ENCODE measurements at places on chromosomes 1 and 21.

- DNase-seq = no peak
Measured at GRCh38 chr1:108886292-108886691, 9.5 kb downstream of the GPSM2 start.

DNA sequence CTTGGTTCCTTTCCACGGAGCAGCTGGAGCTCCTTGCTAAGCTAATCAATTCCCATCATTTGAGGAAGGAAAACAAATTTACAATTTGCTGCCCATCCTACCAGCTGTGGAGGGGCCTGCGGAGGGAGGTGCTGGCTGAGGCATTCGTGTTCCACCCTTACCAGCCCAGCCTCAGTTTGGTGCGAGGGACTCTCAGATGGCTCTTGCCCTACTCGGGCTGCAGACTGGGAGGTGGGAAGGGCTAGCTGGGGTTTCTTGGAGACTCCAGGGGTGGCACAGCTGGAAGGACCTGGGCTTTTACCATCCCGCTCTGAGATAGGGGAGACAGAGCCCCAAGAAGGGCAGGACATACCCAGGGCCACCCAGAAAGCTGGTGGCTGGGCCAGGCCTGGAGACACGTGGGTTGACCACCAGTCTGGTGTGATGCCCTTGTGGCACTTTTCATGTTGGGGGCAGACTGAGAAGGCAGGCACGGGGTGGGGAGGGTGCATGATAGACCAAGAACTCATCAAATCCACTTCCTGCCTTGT is 17.7 kb downstream of the DISP3 start:
- DNase-seq = no peak

GRCh38 chr1:118485757-118486156 is 300.7 kb upstream of the SPAG17 start:
- DNase-seq = no peak

- DNase-seq = no peak
Measured at GRCh38 chr21:45415188-45415942, 10.4 kb downstream of the COL18A1 start.

GRCh38 chr1:45979074-45979777 is 153.2 kb downstream of the PIK3R3 start:
- no peak for DNase-seq

GRCh38 chr1:67748630-67749029 is 63.6 kb downstream of the GADD45A start:
- DNase-seq = no peak

GRCh38 chr1:48793863-48794262 is 17.2 kb upstream of the BEND5 start:
- DNase-seq = no peak

DNA sequence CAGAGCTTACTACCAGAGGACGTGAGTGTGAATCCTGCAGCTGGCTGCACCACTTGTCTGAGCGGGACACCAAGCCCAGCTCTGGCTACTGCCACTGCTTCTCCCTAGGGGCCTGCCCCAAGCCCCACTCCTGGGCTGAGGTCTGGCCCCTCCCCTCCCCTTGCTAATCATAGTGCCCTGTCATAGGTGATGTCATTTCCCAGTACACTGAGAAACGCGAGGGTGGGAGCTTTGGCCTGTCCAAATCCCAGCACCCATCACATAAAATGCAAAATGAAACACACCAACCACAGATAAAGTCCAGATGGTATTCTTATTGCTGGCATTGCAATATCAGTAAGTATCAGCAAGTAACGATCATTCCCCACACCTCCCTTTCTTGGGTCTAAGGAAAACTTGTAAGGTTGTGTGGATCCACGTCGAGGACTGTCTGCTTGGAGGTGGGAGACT is 77.7 kb downstream of the TOMM20 start:
- no peak for DNase-seq

- no peak for DNase-seq
Measured at GRCh38 chr1:238177351-238177750, 286.6 kb upstream of the ZP4 start.

GRCh38 chr1:14567056-14567455 is 31.4 kb upstream of the KAZN start:
- no peak for DNase-seq

- DNase-seq = no peak
Measured at GRCh38 chr1:173002891-173003838, 47.6 kb downstream of the TNFSF18 start.

DNA sequence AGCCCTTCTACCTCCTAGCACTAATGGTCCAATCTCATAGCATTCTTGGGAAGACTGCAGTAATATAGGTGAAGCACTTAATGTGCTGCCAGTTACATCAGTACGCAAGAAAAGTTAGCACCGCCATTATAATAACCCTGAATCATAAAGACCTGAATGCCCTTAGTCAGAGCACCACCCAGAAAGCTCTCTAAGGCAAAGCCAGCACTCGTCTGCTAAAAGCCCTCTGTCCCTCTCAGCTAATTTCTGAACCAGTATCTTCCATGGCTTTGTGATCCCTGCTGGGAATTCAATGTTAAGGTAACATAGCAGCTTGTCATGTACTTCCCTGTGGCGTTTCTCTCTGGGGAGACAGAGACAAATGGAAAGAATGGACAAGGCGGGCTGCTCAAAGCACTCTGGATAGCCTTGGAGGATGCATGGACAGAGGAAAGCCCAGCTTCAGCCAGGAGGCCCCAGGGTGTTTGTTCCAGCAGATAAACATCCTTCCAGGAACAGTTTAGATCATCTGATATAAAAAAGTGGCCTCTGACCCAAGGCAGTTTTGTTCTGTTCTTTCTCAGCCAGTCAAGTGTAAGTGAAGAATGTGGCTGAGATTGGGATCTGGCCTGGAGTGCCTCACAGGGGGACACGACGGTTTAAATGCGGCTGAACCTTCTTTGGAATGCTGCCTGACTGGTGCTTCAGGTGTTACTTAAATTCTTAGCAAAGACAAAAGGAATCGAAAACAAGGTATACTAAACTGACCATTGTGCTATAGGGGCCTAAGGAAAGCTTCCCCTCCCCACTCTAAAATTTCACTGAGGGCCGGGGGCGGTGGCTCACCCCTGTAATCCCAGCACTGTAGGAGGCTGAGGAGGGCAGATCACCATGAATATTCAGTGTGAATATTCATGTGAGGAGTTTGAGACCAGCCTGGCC is 58.1 kb upstream of the VTCN1 start:
- no peak for DNase-seq

GRCh38 chr21:44755227-44755626 is 43.9 kb upstream of the TSPEAR start:
- no peak for DNase-seq

- DNase-seq = no peak
Measured at GRCh38 chr21:44949161-44949778, 9.4 kb downstream of the SLX9 start.

DNA sequence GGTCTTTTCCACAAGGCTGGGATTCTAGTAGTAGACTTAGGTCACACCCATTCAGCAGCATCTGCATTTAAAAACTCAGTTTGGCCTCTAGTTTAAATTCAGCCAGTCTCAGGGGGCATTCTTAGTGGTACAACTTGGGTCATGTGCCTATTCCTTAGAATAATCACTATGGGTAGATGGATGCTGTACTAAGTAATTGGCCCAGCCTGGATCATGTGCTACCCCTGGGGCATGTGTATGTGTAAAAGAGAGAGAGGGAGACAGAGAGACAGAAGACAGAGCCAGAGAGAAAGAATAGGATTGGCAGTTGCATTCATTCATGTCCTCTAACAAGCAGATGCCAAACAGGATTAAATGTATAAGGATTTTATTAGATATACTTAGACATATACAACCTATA is 13.6 kb upstream of the SYT14 start:
- no peak for DNase-seq

- no peak for DNase-seq
Measured at GRCh38 chr21:43025636-43026180, 49.9 kb downstream of the CBS start.

DNA sequence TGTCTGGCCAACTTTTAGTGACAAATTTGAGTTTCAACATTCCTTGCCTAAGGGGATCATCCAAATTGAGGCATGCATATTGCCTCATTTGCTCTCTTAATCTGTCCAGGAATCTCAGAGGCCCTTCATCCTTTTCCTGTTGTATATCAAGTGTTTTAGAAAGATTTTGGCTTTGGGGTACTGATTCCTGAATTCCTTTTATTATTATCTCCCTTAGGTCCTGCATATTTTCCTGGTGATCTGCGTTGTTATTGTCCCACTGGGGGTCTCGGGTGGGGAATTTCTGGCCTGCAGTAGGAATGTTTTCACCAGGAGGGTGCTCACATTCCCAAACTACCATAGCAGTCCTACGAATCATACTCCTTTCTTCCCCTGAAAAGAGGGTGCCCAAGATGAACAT is 4.4 kb upstream of the AADACL3 start:
- no peak for DNase-seq

GRCh38 chr1:45647248-45648021 is 23.6 kb upstream of the CCDC17 start:
- peak; percentile 7 for DNase-seq

DNA sequence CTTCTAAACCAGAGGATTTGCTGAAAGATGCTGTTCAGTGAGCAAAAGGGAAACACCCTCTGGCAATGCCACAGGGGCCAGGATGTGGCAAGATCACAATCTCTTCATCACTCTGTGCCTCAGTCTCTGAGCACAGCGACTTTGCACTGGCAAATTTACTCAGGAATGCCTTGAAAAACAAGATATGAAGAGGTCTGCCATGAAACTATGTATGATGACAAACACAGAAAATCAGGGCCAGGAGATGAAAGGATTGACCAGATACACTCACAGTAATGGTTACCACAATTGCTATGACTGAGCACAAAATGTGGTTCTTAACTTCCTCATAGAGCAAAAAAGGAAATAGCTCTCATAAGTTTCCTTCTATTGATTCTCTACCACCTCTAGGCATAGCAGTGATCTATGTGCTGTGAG is 5.8 kb downstream of the TTC13 start:
- DNase-seq = no peak

GRCh38 chr1:111199329-111199728 is 1.1 kb downstream of the DENND2D start:
- no peak for DNase-seq

GRCh38 chr1:110540891-110541685 is 22.1 kb upstream of the KCNA10 start:
- DNase-seq = no peak

GRCh38 chr1:112935461-112936111 is 20.4 kb downstream of the SLC16A1 start:
- no peak for DNase-seq

GRCh38 chr1:235450433-235450832 is 53.8 kb downstream of the B3GALNT2 start:
- DNase-seq = no peak

GRCh38 chr1:236200925-236201324 is 58.6 kb downstream of the GPR137B start:
- DNase-seq = no peak

GRCh38 chr1:1149416-1149815 is 24.3 kb upstream of the TTLL10 start:
- no peak for DNase-seq

- no peak for DNase-seq
Measured at GRCh38 chr1:40401473-40402201, 28.1 kb downstream of the SMAP2 start.

GRCh38 chr1:194774535-194774934 is 1588.1 kb upstream of the B3GALT2 start:
- no peak for DNase-seq

DNA sequence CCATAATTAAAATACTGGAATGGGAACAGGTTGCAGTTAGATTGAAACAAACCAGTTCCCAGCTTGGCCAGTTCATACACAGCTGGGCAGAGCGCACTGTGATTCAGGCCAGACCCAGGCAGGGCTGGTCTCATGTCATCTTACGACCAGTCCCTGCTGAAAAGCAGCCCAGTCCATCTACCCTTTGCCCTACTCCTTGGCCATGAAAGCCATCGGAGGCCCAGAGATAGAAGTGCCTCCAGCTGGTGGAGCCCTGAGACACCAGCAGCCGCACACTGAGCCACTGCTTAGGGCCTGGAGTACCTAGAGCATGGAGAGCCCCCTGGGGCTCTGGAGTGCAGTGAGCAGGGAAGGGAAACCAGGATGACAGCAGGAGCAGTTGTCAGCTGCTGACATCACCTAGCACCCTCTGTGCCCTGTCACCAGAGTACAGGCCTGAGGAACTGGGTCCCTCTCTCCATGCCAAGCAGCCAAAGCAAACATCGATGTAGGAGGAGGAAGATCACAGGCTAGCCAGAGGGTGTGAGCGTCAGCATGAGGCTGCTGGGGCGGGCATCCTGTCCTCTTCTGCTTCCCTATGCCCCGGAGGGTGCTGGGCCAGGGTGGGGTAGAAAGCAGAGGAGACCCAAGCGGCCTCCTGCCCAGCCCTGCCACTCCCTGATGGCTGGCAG is 34.2 kb upstream of the TMEM125 start:
- DNase-seq = no peak

DNA sequence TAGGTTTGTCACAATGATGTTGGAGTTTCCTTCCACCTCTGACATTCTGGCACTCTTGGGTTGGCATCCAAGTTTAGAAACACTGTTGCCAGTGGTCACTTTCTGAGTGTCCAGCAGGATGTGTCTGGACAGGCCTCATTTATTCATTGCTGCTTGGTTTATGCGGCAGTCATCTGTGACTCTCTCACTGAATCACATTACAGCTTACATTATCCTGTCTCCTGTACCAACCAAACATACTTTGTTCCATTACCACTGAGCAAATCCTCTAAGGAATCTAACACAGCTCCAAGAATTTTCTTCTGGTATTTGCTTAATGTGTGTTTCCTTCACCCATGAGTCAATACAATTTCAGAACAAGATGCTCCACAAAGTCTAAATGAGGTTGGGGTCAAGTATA is 19.9 kb downstream of the SGIP1 start:
- DNase-seq = no peak

- DNase-seq = no peak
Measured at GRCh38 chr1:234977875-234978396, 150.7 kb downstream of the TOMM20 start.

- DNase-seq = no peak
Measured at GRCh38 chr1:81695741-81696140, 105.0 kb upstream of the ADGRL2 start.

DNA sequence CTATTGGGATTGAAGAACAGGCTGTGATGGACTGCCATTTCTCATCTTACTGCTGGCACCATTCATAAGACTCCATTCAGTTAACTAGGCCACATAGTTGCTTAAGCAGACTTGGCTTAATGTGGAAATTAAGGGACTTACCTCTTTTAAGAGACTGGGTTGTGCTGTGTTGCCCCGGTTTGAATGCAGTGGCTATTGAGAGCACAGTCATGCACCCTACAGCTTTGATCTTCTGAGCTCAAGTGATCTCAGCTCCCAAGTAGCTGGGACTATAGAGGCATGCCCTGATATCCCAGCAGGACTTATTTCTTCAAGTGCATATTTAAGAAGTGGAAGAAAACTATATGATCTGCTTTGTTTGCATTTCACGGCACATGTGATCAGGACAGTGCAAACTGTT is 181.1 kb downstream of the RASAL2 start:
- no peak for DNase-seq

GRCh38 chr1:29002792-29003191 is 88.4 kb downstream of the EPB41 start:
- no peak for DNase-seq

DNA sequence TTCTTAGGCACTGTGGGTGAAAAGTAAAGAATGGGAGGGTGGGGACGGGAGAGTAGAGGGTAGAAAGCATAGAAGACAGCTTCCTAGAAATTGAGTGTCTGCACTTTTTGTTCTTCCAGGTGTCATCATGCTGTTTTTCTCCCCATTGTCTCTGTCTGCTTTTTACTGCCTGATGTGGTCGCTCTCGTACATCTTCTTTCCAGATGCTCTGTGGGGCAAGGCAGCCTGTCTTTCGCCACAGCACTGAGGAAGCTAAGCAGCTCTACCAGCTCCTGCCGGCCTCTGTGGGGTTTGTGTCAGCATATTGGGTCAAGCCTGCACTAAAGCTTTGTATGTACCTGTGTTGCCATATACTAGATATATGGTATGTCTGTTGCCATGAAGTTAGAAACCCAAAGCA is 13.2 kb downstream of the TMEM269 start:
- no peak for DNase-seq

- DNase-seq = peak; percentile 41
Measured at GRCh38 chr1:117336088-117336817, 31.0 kb upstream of the MAN1A2 start.

All from putamen (tissue), 1 donor.